ENCODE measurements at places on chromosomes 12 and 14. TPM values are rescaled to one million over a fixed set of nuclear protein-coding genes. Genes with fewer than 3 reads are reported as not detected.

DNA sequence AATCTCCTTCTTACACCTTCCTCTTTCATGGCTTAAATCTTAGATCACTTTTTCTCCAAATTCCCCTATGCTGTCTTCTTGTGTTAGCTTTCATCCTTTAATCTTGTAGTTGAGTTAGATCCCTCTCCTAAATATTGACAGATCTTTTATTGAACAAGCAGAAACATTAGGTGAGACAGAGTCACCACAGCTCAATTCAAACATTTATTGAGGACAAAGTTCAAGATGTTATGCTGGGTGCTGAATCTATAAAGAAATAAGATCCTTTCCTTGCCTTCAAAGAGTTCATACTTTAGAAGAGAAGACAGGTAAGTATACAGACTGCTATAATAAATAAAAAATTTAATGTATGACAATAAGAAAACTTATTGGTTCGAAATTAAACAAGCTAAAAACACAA, 109.7 kb downstream of the TXNDC16 start:
- DNase-seq, result no peak

DNA sequence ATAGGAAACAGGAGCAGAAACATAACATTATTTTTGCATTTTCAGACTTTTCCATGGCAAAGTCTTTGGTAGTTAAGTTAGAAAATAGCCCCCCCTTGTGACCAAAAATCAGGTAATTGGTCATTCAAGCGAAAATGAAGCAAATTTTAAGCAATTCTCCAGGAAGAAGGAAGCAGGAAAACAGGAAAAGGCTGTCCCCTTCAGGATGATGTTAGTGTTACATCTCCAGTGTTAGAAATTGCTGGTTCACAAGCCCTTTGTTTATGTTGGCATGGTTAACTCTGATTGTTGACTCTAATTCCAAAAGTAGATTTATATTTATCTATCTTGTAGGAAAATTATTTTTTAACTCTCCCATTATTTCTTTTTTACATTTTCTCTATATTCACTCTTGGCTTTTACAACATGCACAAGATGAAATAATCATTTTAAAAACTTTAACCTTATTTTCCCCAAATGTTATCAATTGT, 18.8 kb upstream of the GAS2L3 start:
- DNase-seq, result peak; percentile 86

DNA sequence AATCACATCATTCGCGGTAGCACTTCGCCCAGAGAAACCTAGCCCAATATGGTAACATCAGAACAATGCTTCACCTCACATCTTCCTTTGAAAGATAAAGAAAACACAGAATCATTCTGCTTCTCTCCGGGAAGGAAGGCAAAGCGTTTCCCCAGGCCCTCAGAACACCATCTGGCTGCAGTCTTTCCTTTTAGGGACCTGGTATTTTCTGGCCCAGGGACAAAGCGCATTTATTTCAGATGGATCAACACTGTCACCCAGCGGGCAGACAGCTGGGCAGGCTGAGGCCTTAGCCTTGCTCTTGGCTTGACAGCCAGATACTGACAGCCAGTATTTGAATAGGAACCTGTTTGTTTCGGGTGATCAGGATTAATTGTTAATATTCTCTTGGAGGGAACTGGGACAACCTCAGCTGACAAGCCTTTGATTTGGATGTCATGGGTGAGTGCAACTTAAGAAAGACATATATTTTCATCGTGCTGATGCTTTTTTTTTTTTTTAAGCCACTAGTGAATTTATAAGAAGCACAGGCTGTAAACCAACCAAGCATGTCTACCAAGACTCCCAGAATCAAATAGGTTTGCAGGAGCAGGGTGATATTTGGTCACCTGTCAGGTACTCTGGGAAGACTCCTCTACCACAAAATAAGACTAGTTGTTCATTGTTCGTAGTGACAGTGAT, 118.9 kb downstream of the VEZT start:
- peak; percentile 65 for DNase-seq

DNA sequence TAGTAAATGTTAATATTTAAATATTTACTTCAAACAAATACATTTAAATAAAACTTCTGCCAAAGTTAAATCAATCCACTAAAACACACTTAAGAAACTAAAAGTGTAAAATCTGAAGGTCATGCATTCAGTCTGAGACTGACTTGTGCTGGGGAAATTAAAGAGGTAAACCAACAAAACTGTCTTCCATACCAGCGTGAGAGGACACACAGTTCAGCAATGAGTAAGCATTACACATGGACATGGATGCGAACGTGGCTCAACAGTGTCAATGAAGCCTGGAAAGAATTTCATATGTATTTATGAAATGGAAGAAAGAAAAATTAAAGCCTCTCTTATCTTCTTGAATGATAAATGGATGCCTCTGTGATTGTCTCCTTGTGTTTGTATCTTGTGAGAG, 1052.3 kb downstream of the AACS start:
- DNase-seq, result no peak

DNA sequence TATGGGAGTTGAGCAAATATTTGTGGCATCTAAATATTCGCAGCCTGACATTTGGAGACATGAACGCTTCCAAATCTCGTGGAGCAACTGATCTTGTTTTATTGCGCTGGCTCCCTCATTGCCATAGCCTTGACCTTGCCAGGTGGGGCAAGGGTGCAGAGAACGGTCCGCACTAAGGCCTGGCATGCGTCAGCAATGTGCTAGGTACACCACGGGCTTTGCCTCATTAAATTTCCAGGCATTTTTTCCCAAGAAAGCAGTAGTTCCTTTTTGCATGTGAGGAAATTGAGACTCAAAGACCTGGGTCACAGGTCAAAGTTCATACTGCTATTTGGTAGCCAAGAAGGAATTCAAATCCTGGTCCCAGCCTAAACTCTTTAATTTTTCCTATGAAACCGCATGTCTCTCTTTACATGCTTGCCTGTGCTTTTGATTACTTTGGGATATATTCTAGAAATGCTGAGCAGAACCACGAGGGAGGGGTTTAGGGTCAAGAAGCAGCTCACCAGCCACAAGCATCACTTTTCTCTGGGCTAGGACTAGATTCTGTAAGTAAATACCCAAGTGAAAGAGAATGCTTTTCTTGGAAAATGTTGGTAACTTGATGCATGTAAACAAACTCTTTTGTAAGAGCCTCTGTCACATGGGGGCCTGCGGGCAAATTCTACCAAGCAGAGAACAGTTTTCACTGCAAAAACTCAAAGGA, 891.6 kb downstream of the VRK1 start:
- DNase-seq, result no peak

DNA sequence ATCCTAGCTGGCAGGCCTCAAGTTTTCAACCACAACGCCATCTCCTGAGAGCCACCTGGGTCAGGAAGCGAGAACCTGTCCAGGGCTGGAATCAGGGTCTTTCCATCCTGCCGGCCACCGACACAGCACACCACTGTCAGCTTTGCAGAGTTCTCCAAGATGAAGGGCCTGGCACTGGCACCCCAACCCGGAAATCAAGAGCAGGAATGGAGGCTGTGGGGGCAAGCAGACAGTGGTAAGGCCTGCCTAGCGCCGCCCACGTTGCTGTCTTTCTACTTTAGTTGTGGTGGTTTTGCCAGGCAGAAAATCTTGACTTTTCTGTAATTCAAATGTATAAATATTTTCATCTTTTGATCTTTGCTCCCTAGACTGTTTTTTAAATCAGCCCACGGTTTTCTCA, 90.7 kb downstream of the ITPK1 start:
- no peak for DNase-seq

GRCh38 chr12:32332446-32332845, 66.9 kb upstream of the FGD4 start:
- DNase-seq, result no peak

DNA sequence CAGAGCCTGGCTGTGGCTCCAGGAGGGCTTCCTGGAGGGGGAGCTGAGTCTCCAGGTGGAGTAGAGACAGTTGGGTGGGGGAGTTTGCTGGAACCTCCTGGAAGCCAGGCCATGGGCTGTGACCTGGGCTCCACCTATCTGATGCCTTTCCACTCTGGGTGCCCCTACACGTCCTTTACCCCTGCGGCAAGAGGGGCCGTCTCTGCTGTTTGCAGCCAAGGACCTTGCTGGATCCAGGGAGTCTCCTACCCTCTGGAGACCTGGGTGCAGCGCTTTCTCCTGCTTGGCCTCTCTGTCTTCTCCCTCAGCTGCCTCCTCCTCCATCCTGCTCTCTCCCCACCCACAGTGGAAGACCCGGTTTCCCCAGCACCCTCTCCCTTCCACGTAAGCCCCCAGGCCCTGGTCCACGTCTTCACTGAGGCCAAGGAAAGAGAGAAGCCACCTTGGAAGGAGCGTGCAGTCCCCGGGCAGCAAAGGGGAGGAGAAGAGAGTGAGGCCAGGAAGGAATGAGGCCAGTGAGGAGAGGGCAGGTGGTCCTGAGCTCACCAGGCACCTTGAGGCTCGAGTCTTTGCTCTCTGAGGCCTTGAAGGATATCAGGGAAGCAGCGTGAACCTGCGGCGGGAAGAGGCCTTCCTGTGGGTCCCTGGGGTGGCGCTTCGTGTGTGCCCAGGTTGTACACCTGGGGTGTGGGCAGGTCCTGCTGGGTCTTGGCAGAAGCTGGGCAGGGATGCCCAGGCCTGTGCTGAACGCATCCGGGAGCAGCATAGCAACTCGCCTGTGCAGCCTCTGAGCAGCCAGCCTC, 294.3 kb upstream of the RTL1 start:
- DNase-seq, result no peak

GRCh38 chr12:40225984-40226602, 1.3 kb downstream of the LRRK2 start:
- no peak for DNase-seq

The CDCA3 gene
- total RNA-seq, result 63.0 TPM

The NXPH4 gene
- 20.0 TPM for total RNA-seq

The RDH12 gene
- 0.27 TPM for total RNA-seq

The RTN1 gene
- total RNA-seq, result 0.57 TPM

The MYH6 gene
- total RNA-seq, result not detected
